ENCODE measurements at places on chromosomes 13 and 19. TPM values are rescaled to one million over a fixed set of nuclear protein-coding genes. Genes with fewer than 3 reads are reported as not detected.

The RASAL3 gene
- total RNA-seq, result 174 TPM

The NTN5 gene
- total RNA-seq, result 1.1 TPM

The MEF2B gene
- total RNA-seq, result 5.4 TPM

The ZNF549 gene
- total RNA-seq, result 5.7 TPM

The NLRP13 gene
- not detected for total RNA-seq

The OVOL3 gene
- total RNA-seq, result not detected

The MATK gene
- total RNA-seq, result 15.9 TPM

All from activated CD4-positive, alpha-beta memory T cell treated with anti-CD3 and anti-CD28 coated beads, Interleukin-2, amount 10 ng/mL, durations not matched to agents 7 days and 5 days (primary cell).